LHCN-M2 (cell line): ENCODE measurements at places on chromosomes 13 and 19. TPM values are rescaled to one million over a fixed set of nuclear protein-coding genes. Genes with fewer than 3 reads are reported as not detected.

The KLF5 gene
- 9.7 and 18.6 TPM in 2 replicates for total RNA-seq

The MYO16 gene
- not detected in 2 replicates for total RNA-seq

- DNase-seq, result no peak
Observed at GRCh38 chr19:44002212-44002565, 568 bp upstream of the ZNF230 start.

GRCh38 chr13:46168341-46168740, 13.6 kb downstream of the LCP1 start:
- no peak for DNase-seq
